NCI-H146 (cell line): ENCODE measurements at places on chromosomes 2 and 18.

GRCh38 chr2:123935405-123935804, 89.7 kb upstream of the CNTNAP5 start:
- no peak for DNase-seq

GRCh38 chr18:55988537-55988936, 400.5 kb upstream of the TCF4 start:
- DNase-seq: no peak

GRCh38 chr2:31246184-31246852, 12.4 kb downstream of the EHD3 start:
- no peak for DNase-seq

DNA sequence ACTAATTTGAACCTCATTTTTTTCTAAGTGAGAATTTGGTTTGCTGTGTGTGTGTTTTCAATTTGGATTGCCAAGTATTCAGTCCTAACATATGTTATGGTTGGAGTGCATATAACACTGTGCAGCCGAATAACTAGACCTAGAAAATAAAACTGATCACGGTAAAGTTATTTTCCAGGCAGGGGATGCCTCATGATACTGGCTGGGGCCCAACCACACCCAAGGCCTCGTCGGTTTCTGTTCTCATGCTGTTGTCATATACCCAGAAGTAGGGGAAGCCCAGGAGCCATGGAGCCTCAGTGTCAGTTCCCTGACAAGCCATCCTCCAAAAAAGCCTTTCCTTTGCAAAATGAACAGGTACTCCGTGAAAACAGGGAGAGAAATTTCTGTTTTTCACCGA, 160.2 kb downstream of the GBX2 start:
- no peak for DNase-seq

- no peak for DNase-seq
These were observed 209.9 kb downstream of the RNF144A start for GRCh38 chr2:7127156-7127555.

DNA sequence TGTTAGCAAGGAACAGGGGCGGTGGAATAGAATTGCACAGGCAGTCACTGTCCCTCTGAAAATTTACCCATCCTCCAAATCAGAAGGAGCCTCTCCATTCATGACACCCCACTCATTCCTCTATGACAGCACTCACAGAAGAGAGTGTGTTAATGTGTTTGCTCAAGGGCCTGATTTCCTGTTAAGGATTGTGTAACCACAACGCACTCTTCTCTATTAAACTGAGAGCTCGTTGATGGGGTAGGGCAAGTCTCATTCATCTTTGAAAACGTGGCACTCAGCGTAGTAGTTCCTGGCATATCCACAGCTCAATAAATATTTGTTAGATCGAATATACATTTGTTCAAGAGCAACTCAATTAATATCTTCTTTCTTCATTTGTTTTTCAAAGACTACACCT, 106.4 kb downstream of the VAPA start:
- DNase-seq: peak; percentile 98

GRCh38 chr2:169173876-169174275, 104.5 kb downstream of the DHRS9 start:
- no peak for DNase-seq

- DNase-seq: no peak
These were observed 136.6 kb downstream of the MYCN start for GRCh38 chr2:16076911-16077310.

DNA sequence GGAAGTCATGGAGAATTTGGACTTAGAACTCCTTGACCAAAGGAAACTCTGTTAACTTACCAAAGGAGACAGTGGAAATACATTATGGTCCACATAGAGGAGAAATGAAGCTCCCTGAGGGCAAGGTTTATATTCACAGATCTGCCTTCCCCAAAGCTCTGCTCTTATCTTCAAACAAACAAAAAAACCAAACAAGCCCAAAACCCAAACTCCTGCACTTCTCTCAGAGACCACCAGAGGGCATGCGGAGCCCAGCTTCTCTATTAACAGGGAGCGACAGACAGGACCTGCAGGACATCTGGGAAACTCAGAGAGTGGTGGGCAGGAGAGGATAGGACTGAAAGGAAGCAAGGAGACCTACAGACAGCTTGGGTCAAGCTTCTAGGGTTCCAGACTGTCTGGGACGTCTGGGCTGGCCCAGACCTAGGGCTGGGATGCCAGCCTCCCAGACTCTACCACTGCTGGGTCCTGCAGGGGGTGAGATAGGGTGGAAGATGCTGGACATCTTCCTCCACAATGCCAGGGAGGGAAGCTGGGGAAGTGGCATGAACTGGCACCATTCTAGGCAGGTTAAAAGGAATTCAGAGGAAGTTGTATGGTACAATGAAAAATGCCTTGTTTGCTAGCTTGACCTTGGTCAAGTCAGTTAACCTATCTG, 4.0 kb upstream of the WNT10A start:
- DNase-seq: peak; percentile 34

DNA sequence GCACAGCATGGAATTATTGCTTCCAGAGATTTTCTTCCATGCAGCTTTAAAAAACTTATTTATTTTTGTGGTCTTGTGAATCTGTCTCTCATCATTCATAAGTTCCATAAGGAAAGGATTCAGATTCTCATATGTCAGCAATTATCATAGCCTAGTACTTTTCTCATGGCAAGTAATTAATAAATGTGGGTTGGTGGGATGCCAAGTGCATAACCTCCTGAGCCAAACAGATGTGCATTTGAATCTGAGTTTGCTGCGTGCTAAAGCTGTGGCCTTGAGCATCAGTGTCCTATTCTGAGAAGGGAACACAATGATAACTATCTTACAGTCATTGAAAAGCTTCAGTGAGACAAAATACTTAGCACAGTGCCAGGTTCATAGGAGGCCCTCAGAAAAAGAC, 331.9 kb downstream of the PDE11A start:
- DNase-seq: no peak

- DNase-seq: no peak
These were observed 489.5 kb downstream of the IRS1 start for GRCh38 chr2:226310146-226310545.

DNA sequence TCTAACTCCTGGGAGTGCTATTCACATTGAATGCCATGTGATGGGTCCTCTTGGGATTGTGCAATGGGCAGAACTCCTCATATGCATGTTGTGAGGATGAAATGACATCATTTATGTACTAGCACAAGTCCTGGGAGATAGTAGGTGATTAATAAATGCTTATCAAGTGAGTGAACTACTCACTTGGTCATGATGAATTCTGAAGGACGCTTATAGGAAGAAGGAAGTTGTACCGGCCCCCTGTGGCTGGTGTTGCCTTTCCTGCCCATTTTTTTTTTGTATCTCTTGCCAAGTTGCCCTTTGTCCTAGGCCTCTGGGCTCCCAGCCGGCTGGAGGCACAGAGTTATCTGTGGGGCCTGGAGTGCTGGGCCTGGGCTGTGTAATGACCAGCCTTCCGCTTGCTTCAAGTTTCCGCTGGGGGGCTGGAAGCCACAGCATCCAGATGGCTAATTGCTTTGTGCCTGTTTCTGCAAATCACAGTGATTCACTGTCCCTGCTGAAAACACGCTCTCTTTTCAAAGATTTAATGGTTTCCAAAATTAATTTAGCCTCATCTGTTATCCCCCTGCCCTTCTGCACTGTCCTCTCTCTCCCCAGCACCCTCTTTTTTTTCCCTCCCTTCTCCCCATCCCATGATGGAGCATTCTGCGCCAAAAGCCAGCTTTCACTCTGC, 33.7 kb upstream of the MRPL33 start:
- no peak for DNase-seq

DNA sequence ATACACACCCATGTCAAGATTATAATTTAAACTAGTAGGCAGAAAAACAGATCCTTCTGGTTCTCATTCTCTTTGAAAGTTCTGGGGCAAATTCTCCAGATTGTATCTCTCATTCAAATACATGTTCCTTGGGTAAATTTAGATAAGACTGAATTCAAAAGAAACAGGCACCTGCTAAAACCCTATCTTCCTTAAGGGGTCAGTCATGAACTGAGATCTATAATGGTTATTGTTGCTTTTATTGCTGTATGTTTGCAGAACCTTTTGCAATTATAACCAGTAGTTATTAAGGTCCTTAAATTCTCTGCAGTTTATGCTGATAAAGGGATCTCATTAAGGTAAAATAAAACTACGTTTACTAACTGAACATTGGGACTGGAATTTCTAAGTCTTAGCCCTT, 83.5 kb downstream of the MYO5B start:
- DNase-seq: no peak

GRCh38 chr2:45670646-45671045, 19.2 kb downstream of the PRKCE start:
- no peak for DNase-seq

DNA sequence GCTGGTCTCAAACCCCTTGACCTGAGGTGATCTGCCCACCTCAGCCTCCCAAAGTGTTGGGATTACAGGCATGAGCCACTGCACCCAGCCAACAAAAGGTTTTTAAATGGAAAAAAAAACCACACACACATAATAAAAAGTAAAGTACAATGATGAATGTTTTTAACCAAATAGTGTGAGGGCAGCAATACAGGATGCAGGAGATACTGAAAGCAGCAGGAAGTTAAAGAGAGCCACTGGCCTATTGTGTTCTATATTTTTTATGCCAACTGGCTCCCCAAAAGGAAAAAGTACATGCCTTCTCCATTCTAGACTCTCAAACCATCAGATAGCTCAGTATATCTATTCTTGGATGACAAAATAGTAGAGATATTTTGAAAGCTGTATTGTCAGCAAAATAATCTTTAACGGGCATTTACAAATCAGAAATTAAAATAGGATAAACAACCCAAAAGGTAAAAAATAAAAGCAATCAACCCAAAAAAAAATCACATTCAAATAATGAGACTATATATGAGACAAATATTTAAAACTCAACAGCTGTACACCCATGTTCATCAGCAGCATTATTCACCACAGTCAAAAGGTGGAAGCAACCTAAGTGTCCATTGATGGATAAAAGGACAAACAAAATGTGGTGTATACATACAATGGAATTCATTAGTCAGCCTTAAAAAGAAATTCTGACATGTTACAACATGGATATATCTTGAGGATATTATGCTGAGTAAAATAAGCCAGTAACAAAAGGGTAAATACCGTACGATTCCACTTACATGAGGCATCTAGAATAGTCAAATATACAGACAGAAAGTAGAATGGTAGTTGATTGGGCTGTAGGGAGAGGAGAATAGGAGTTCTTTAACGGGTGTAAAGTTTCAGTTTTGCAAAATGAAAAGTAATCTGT, 26.2 kb downstream of the GPATCH11 start:
- no peak for DNase-seq

GRCh38 chr18:9147440-9148202, 11.0 kb downstream of the ANKRD12 start:
- peak; percentile 54 for DNase-seq

GRCh38 chr2:222844323-222844722, 16.5 kb upstream of the ACSL3 start:
- no peak for DNase-seq

GRCh38 chr18:62754026-62754425, 38.7 kb downstream of the PHLPP1 start:
- DNase-seq: no peak

GRCh38 chr2:169853041-169853668, 25.9 kb downstream of the UBR3 start:
- DNase-seq: no peak

GRCh38 chr18:2414235-2414634, 157.1 kb downstream of the METTL4 start:
- DNase-seq: no peak

DNA sequence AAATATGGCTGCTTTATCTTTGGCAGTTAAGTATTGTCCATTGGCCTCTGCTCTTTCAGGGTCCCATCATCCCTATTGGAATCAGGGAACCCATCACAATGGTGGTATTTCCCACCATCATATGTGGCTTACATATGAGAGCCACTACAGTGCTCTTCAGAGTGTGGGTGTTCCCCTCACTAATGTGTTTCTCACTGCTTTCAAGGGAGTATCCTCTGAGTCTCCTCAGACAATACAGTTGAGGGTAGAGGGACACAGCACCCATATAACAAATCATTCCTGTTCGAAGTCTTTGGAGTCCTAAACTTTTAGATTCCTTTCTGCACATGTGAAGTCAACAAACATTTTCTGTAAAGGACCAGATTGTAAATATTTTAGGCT, 48.8 kb upstream of the DNAJC10 start:
- DNase-seq: no peak

GRCh38 chr2:53568469-53568868, 199.1 kb upstream of the CHAC2 start:
- DNase-seq: no peak

DNA sequence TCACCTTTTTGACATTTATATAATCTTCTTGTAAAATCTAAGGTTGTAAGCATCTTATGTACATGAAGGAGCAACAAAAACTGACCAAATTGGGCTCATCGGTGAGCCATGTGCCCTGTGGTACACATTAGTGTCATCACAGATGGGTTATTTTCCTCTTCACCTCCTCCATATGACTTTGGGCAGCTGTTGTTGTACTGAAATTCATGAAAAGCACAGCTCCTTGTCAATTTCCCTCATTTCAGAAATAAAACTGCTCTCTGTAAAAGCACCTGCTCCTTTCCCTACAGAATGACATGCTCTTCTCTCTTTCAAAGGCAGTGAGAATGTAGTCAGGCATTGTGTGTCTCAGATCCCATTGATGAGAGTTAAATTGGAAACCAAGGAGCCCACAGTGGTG, 42.0 kb downstream of the DTNA start:
- no peak for DNase-seq

DNA sequence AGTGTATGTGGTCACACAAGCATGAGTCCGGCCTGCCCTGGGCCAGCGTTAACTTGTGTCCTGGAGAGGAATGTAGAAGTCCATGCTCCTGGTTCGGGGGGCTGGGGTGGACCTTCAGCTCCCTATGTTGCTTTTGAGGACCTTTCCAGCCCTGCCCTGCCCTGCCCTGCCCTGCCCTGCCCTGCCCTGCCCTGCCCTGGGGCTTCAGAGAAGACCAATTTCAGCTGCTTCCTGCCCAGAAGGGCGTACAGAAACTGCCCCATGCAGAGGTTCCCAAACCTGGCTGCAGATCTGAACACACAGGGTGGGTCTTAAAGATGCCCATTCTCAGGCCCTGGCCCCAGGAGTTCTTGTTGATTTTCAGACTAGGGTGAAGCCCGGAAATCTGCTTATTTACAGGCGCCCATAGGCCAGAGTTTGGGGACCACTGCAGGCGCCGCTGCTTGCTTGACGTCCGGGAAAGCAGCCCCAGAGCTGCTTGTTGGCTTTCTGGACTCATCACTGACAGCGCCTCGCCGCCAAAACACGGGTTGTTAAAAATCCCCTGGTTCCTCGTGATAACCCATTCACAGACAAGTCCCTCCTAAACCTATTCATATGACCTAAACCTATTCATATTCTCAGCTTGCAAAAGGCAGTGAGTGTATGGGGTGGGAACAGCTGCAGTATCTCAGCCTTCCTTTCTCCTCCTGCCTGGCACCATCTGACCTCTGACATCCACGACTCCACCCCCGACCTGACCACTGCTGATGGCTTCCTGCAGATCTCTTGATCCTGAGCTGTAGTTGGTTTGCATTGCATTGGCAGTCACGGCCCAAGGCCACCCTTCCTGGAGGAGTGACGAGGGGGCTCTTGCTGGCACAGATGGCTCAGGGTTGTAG, 198.3 kb downstream of the GLI2 start:
- DNase-seq: no peak
